Activated CD4-positive, alpha-beta T cell treated with anti-CD3 and anti-CD28 coated beads, Interleukin-2, amount 50 U/mL, for 16 hours (primary cell): ENCODE measurements at places on chromosomes 6 and 20.

GRCh38 chr6:100153636-100154275 lies 159.7 kb upstream of the MCHR2 start:
- DNase-seq = no peak

- no peak for DNase-seq
These were observed 99.0 kb downstream of the GMPR start for GRCh38 chr6:16337295-16337975.

GRCh38 chr20:50283922-50284810 lies 93.5 kb downstream of the CEBPB start:
- DNase-seq = peak; percentile 82

DNA sequence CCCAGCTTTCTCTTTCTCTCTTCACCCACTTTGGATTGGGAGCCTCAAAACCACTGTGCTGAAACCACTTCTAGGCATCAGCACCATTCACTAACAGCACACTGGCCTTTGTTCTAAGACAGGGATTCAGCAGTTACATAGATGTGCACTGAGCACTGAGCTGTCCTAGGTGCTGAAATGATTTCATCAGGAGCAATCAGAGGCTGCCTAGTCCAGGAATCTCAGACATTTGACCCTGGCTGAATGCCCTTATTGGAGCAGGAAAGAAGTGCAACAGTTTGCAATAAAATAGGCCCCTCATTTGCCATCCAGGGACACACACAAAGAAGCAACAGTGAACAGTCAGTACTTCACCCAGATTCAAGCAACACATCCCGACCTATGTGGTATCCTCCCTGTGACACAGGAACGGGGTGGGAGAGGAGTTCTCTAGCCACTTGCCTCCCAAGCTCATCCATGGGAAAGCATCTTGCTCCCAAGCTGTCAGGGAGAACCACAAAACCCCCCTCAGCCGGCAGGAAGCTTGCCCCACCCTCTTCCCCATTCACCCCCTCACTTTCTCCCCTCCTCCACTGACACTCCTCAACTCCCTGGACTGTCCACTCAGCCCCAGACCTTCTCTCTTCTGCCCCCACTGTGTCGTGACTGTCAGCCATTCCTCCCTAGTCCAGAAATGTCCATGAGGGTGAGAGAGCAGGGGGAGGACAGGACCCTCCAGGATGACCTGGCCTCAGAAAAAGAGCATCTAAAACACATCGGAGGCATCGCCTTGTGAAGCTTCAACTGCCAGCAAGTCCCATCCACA lies 304.4 kb downstream of the PREX1 start:
- peak; percentile 23 for DNase-seq

- no peak for DNase-seq
These were observed 31.0 kb upstream of the TCFL5 start for GRCh38 chr20:62892348-62893304.

DNA sequence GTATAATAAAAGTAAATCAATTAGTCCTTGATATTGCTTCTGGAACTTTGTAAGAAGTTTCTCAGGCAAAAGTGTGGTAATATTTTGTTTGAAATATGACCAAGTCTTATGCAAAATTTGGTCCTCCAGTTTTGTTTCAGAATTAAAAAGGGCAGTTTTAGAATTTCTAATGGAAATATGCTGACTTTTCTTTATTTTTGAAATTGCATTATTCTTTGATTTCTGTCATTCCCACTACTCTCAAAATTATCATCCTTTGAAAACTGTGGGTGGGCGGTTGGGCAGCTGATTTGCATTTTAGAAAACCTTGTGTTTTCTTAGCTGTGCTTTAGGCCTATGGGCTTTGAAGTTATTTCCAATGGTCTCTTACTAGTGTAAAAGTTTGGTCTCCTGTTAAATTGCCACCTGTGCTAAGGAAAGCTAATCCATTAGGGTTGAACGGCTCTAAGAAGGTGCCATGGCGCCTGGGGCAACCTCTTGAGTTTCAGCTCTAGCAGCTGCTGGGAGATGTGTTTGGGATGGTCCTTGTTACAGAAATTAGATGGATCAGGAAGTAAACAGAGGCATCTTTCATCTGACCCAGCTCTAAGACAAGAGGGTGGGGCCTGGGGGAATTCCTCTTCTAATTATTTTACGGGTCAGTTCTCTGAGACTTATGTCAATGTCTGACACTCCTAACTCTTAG lies 880.8 kb upstream of the SLC35B3 start:
- DNase-seq = no peak

- DNase-seq = peak; percentile 30
These were observed 12.5 kb downstream of the CDC5L start for GRCh38 chr6:44399991-44400390.

DNA sequence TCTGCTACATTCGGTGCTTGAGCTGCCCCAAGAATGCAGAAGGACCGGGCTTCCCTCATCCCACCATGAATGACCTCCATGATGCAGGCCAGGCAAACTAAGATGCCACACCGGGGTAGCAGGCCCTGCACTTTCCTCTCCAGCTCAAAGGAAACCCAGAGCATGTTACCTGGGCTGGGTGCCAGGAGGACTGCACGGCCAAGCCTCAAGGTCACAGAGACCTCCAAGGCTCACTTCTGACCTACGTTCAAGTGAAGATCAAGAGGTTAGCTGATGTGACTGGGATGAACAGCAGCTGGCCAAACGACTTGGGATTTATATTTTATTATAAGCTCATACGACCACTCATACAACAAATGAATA lies 501.8 kb downstream of the CD83 start:
- DNase-seq = no peak

DNA sequence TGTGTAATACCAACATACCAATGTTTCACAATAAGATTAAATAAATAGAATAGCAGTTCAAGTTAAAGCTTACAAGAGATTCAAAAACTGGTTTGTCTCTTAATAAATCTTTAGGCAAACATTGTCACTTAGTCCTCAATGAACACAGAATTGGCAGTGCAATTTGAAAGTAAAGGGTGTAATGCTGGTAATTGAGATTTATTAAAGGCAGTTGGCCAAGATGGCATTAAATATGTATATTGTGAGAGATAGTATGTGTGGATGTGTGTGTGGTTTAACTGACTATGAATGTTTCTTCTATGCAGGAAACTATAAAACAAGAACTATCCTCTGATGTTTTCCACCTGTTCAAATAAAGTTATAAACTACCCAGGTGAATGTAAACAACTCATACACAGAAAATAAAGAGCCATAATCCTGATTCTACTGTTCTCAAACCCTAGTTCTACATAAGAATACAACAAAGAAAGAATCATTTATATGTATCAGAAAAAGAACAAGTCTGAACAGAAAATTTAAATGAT lies 267.9 kb upstream of the PTCHD4 start:
- DNase-seq = no peak

GRCh38 chr6:153231048-153231646 lies 100.1 kb upstream of the RGS17 start:
- peak; percentile 38 for DNase-seq

DNA sequence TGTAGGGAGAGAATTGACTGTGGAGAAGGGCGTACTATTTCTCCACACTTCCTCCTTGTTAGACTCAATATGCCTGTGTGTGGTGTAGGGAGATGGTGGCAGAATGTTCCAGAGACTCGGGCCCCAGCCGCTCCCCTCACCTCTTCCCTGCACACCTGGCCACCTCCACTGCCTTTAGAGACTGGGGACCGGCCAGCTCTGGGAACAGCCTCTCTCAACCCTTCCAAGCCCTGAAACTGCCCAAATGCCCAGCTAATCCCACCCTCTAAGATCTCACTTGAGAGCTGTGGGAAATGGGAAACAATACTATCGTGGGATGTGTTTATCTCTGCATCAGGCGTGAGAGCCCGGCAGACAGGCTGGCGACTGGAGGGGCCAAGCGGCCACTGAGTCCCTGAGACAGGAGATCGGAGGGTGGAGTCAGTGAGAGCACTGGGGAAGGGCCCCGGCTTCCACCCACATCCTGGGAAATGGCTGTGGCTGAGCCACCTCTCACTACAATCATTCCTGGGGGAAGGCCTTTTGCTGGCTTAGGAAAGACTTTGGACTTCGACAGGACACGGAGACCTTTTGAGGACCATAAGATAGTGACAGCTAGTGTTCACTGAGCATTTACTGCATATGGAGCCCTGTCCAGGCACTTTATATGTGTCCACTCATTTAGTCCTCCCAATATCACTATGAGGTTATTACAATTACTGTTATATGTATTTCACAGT lies 31.0 kb upstream of the MRPS18A start:
- DNase-seq = no peak

DNA sequence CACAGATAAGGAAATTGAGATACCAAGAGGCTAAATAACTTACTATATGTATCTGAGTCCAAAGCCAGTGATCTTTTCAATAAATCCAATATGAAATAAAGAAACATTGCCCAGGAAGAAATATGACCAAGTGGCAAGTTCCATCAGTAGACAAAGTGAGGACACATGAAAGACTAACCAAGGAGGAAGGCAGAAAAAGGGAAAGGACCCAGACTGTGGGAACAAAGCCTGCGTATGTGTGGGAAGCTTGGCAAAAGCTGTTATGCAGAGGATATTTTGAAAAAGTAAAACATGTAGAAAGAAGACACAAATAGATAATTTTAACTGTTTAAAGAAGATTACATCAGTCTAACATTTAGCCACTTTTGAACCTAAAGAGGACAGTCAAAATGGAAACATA lies 264.4 kb upstream of the PRDM1 start:
- no peak for DNase-seq

- DNase-seq = no peak
These were observed 420.1 kb downstream of the CDKAL1 start for GRCh38 chr6:20954315-20954714.

GRCh38 chr6:53134601-53135235 lies 13.9 kb downstream of the GCM1 start:
- DNase-seq = no peak

DNA sequence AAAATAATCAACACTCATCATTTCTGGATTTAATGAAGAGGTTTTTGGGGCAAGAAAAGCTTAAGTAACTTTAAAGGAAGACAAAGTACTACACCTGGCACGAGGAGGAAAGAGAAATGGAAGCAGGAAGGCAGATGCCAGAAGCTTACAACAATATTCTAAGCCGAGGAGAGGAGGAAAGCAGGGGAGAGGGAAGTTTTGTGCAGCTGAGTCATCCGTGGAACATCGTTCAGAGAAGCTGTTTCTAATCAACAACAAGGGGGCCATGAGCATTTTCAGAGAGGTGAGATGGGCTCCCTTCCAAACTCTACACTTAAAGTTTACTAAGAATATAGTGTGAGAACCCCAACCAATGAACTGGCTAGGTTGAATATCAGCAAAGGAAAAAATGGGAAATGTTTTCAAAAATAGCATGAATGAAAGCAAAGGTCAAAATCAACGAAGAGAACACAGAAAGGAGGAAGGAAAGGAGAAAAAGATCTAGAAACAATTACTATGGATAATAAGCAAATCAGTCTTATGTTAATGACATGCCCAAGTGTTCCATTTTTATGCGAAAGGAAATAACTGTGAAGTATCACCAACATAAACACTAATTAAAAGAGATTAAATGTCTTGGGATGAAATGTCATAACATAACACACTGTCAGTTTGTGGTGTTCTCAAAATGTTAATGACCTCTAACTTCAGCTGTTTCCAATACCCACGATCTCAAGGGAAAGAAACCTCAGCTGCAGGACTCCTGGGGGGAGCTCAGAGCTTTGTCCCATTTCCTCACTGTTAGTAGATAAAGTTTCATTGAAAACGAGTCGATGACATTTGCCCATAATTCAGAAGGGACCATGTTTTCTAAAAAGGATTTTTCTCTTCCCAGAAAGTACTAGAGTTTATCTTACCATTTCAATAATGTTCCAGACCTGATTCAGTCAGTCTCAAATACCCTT lies 203.4 kb upstream of the STXBP5 start:
- no peak for DNase-seq

- no peak for DNase-seq
These were observed 473.8 kb upstream of the HSF2 start for GRCh38 chr6:121925534-121926255.

DNA sequence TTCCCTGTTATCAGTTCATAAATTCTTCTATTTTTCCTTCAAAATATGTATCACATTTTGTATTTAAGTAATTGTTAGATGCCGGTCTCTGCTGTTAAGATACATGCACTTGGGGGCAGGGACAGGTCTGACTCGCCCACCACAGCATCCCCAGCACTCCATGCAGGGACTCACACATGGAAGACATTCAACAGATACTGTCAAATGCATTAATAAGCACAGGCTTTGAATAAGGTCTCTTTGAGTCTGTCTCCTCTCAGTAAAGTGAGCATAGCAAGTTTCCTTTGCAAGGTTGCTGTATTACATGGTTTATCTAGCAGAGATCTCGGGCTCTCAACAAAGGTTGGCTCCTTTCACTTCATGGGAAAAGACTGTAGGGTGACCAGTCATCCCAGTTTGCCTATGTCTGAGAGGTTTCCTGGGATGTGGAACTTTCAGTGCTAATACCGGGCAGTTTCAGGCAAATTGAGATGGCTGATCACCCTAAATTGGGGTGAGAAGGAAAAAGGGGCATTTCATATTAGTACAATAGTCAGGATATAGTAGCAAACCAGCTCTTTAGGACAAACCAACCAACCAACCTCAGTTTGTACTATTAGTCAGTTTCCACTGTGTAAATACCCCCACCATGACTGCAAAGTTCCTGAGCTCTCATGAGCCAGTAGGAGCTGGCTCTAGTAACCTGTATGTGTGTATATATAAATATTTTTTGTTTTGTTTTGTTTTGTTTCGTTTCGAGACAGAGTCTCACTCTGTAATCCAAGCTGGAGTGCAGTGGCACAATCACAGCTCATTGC lies 15.0 kb downstream of the JPH2 start:
- DNase-seq = no peak

DNA sequence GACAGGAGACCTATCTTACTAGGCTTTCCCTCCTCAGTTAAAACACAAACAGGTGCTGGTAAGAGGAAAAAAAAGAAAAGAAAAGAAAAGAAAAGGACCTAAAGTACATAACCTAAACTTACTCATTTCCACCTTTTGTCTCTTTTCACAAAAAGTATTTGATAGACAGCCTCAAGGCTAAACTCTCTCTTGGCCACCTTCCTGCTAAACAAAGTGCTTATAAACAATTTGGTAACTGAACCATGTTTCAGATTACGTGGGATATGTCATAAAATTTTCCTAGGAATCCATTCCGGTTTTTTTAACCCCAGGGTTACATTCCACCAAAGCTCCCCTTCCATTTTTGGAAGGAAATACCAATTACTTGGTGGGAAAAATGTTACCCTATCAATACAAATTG lies 109.0 kb downstream of the PRND start:
- no peak for DNase-seq

- no peak for DNase-seq
These were observed 1.4 kb upstream of the TRIM26 start for GRCh38 chr6:30214657-30214982.

GRCh38 chr6:322940-323729 lies 30.8 kb downstream of the DUSP22 start:
- DNase-seq = no peak

- no peak for DNase-seq
These were observed 1588.0 kb downstream of the GRIK2 start for GRCh38 chr6:102981490-102982015.
